ENCODE measurements at places on chromosomes 2 and 18.

- DNase-seq = no peak
Observed at GRCh38 chr18:33817096-33817495, 239.1 kb downstream of the ASXL3 start.

- DNase-seq = no peak
Observed at GRCh38 chr2:190138032-190138431, 75.5 kb upstream of the MSTN start.

DNA sequence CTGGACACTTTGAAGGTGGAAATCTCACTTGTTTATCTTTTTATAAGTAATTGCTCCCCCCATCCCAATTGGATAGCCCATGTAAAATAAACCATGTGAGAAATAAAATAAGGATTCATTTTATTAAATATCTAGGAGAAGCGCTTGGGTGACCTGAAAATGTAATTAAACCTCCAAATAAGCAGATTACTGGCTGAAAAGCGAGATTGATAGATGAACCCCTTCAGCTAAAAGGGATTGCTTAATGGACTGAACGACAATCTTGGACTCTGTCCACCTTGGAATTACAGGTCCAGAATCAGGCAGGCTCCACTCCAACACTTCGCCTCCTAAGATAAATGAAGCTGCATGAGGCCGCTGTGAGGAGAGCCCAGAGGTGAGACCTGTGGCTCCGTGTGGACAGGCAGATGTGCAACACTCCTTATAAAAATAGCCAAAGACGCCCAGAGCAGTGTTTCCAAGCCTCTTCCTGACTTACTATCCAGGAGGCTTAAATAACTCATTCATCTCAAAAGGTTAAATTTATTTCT, 441.5 kb downstream of the MTX2 start:
- DNase-seq = no peak

- no peak for DNase-seq
Observed at GRCh38 chr2:30190637-30191036, 40.7 kb upstream of the LBH start.

GRCh38 chr2:96336104-96336775, 674 bp downstream of the NCAPH start:
- DNase-seq = no peak

GRCh38 chr2:30702694-30703093, 104.6 kb downstream of the CAPN13 start:
- DNase-seq = no peak

GRCh38 chr2:240235149-240235803, 94.8 kb upstream of the OTOS start:
- no peak for DNase-seq

DNA sequence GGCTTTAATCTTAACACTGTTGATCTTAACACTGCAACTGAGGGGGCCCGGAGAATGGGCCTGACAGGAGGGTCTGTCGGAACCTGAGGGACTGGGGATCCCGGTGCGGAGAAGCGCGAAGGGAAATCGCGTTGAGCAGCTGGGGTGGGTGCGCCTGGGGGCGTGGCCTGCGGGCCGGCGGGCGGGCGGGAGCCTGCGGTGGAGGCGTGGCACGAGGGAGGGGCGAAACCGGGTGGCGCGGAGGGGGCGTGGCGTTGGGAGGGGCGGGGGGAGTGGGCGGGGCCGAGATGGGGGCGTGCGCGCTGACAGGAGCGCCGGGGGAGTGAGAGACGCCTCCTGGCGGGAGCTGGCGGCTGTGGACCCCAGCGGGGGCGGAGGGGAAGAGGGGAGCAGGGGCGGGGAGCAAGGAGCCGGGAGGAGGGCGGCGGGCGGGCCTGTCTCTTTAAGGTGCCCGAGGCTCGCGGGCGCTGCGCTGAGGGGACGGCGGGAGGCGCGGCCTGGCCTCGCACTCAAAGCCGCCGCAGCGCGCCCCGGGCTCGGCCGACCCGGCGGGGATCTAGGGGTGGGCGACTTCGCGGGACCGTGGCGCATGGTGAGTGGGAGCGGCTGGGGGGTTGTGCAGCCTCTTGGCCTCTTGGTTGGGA, at the start of gene TWSG1:
TSS of gene TWSG1 (plus strand) at position 445 of the 644 bp plus-strand sequence. CDS start 2,457 bp downstream, outside the sequence.
- DNase-seq = peak; percentile 88

GRCh38 chr2:105895990-105896764, 151.5 kb downstream of the NCK2 start:
- no peak for DNase-seq

DNA sequence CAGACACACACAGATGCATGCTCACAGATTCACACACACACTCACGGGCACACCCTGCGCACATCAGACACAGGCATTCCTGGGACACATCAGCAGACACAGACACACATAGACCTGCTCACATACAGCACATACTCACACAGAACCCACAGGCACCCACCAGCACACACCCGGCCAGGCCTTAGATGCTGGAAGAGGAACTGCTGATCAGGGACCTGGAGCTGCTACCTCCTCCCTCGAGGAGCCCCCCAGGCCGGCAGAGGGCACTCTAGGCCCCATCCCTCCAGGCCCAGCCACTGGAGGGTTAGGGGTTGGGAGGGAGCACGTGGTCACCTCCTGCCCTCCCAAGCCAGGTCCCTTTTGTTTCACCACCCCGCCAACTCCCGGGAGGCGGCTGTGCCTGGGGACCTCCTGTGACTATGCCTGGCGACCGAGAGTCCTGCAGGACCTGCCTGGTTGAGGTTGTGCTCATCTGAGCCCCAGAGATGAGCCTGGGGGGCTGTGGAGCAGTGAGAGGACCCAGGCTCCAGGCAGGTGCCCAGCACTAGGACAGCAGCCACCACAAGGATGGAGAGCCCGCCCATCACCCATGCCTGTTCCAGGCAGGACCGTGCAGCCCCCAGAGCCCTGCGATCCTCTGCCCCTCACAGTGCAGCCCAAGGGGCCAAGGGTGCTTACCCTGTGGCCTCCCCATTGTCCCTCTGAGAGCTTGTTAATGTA, 21.0 kb upstream of the PTMA start:
- peak; percentile 47 for DNase-seq

- no peak for DNase-seq
Observed at GRCh38 chr2:75495862-75496261, 64.9 kb downstream of the EVA1A start.

DNA sequence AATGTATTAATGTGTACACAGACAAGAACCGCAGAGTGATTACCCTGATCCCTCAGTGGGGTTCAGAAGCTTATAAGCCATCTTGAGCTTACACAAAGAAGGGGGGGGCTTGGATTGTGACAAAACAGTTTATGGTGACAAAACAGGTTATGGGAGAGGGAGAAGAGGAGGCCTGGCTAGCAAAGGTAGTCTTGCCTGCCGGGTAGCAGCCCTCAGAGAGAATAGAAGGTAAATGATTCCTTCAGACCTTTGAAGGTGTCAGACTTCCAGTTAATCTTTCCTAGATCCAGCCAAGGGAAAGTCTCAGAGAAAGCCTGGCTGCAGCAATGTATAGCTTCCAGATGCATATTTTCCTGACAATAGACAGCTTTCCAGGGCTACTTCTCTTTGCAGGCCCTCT, 44.6 kb upstream of the RAPH1 start:
- DNase-seq = no peak

DNA sequence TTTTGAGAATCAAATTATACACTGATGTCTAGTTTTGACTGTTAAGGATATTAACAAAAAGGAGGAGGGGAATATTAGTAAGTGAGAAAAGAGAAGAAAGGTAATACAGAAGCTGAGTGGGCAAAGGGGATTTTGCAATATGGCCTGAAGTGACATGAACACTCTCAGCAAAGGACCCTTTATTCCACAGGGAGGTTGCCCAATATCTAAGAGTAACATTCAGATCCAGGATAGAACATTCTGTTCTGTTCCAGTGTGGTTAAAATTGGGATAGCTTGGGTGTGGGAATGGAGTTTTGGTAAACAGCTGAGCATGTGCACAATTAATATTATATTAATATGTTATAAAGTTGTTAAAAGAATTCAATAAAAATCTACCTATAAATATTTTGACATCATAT, 120.1 kb downstream of the ZNF385B start:
- no peak for DNase-seq

DNA sequence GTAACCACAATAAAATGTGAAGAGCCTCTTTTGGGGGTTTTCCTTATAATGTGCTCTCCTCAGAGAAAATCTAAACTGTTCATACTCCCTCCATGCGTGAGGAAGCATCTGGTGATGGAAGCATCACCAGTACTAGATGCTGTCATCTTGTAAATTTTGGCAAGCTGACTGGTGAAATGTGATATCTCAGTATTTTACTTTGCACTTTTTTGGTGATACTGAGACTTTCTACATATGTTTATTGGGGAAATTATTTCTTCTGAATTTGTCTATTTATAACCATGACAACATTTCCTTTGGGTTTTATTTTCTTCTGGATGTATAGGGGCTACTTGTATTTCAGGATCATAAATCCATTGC, 95.9 kb upstream of the DLGAP1 start:
- DNase-seq = no peak

GRCh38 chr18:56038171-56039030, 450.4 kb upstream of the TCF4 start:
- DNase-seq = no peak

GRCh38 chr2:170715932-170716777, 1.0 kb downstream of the SP5 start:
- DNase-seq = no peak

DNA sequence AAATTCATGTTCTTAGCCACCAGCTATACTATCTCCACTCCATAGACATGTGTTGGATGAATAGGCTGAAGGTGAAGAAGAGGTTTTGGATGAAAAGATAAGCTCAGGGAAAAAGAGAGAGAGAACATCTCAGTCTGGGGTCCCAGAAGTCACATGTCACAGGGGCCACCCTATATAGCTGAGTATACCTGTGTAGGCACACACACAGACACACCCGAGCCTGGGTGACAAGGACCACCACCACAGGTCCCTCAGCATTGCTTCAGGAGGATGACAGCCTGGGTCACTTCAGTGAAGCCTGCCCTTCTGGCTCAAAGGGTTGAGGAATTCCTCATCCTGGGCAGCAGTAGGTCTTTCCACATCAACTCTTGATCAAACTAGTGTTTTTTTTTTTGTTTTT, 56.2 kb downstream of the POLR1A start:
- no peak for DNase-seq

- DNase-seq = no peak
Observed at GRCh38 chr2:189318761-189319160, 122.5 kb upstream of the WDR75 start.

GRCh38 chr2:36539631-36540030, 58.3 kb downstream of the FEZ2 start:
- no peak for DNase-seq

DNA sequence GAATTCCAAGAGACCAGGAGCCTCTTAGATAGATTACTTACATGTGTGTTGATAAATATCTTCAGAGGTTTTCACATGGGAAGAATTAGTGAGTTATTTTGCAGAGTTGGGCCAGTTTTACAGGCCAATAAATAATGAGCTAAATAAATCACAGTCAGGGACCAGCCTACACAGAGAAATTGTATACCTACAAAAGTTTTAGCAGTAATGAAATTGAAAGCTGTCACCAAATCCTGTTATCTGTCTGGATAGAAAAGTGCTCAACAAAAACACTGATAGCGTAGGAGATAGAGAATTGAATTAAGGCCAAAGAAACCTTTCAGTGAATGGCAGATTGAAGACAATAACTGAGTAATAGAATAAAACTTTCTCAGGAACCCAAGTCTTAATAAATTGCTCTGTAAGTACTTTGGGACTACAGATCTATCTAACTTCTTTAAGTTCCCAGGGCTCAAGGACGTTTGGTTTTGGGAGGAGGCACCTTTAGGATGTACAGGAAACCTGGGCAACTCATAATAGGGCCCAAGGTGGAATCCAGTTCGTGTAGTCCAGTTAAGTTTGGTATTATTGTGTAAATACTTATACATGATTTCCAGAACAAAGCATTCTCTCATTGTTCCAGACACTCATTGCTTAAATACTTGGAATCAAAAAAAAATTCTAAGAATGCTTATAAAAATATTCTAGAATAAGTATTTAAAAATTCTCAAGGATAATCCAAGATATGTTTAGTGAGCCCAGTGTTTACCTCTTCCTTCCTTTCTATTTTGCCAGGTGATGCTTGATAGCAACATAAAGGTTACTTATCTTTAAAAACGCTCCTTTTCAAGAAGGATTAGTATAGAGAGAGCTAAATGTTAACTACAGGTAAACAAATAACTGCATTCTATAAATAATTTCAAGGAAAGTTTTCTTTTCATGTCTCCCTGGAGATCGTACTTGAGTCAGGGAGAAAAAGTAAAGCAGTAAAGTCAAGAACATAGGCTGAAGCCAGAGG, 134.5 kb downstream of the NCKAP5 start:
- no peak for DNase-seq

DNA sequence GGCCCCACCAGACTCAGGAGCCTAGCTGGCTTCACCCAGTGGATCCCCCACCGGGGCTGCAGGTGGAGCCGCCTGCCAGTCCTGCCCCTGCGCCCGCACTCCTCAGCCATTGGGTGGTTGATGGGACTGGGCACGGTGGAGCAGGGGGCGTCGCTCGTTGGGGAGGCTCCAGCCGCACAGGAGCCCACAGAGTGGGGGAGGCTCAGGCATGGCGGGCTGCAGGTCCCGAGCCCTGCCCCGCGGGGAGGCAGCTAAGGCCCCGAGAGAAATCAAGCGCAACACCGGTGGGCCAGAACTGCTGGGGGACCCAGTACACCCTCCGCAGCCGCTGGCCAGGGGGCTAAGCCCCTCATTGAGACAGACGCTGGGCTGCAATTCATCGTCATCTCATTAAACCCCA, 184.0 kb downstream of the SNTG2 start:
- DNase-seq = no peak

- DNase-seq = no peak
Observed at GRCh38 chr18:54580202-54580729, 10.8 kb upstream of the DYNAP start.

DNA sequence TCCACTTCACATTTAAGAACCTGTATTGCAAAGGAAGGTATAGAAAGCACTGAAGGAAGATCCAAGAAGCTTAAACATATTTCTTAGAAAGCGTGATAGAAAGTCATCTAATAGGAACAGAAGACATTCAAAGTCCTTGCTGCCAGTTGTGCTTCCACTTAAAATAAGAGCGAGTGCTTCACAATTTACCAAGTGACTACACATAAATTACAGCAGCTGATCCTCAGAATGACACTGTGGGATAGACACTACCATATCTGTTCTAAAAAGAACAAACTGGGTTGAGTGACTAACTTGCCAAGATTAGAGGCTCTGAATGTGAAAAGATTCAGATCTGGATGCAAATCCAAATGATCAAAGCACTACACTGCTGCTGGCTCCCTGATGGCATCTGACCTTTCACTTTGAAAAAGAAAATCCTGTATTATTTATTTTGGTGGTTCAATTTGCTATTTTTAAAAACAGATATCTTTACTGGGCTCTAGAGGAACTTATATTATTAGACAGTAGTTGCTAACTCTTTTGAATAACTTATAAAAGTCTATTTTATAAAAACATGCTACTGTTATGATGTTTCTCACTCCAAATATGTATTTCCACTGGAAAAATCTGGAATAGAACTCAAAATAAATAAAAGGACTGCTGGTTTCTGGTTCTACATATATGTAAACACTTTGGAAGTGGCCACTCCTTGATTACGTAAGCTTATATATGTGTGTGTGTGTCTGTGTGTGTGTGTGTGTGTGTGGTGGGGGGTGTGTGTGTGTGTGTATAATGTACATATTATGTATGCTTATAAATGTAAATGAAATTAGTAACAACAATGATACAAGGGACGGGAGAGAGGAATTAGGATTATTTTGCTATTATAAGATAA, 57.4 kb downstream of the KIDINS220 start:
- DNase-seq = no peak

All from T-helper 2 cell treated with Interferon-gamma antibody and Interleukin-4, amounts not matched to agents 5 μg/mL and 100 μg/mL, for 36 hours (primary cell).